ENCODE measurements at places on chromosomes 5 and 9.

DNA sequence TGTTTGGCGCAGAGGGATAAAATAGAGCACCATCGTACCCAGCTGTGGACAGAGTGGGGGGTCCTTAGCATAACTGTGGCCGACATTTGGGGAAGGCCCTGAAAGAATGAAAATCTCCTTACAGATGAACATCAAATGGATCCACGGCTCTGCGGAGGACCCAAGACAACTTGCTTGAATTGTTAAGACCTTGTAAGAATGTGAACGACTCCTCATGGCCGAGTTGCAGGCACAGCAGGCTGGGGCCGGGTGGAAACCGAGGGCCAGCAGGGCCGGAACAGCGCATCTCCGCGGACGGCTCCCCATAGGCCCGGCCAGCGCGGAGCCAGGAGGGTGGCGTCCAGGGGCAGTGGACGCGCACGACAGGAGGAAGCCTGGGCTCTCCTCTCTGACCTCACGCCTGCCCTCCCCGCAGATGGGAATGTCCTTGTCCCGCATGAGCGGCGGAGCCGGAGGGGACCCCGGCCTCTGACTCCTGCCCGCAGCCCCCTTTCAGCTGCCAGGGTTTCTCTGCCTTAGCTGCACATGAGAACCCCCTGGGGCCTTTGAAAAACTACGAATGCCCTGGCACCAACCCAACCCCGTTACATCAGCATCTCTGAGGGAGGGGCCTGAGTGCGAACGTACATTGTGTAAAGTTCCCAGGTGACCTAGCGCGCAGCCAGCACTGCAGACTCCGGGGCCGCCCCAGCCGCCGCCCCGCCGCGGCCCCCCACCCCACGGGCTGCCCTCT lies 36.2 kb upstream of the PTCH1 start:
- no peak overlapping the region for H3K27ac ChIP-seq
- peaks cover 73% of the 10 kb centered on the region for H3K27me3 ChIP-seq
- DNase-seq: no peak
- H3K36me3 ChIP-seq: peaks cover 8% of the 10 kb centered on the region

GRCh38 chr5:132090107-132090506 lies 16.5 kb downstream of the CSF2 start:
- H3K4me1 ChIP-seq: peaks cover 14% of the 10 kb centered on the region
- no peaks in the 10 kb centered on the region for H3K36me3 ChIP-seq
- H3K4me3 ChIP-seq: no peak overlapping the region
- no peak overlapping the region for H3K27ac ChIP-seq

DNA sequence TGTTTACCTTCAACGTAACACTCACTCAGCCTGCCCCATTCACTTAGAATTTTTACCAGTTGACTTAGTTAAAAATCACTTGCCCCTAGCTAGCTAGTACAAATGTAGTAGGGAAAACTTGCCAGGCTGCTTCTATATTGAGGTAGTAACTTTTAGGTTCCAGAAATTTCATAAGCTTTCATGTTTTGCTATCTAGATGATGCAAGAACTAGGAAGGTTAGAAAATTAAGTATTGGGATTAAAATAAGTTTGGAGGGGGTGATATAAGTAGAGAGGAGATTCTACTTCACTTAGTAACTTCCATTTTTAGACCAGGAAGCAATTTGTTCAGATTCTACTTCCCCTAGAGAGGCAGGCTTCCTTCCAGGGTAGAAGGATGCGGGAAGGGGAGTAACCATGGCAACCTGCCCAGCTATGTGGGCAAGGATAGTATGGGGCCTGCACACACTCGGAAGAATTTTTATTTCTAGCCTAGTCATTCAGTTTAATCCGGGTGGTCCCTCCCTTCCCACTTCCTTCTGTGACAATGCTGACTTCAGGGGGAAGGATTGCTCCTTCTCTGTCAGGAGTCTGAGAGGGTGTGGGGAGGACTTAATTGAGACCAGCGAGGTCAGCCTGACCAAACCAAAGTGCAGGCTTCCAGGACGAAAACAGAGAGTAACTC lies 4.2 kb downstream of the DAB2 start:
- no peak overlapping the region for H3K4me3 ChIP-seq
- H3K27ac ChIP-seq: no peak overlapping the region
- no peak for DNase-seq
- H3K27me3 ChIP-seq: peaks cover 19% of the 10 kb centered on the region
- H3K36me3 ChIP-seq: no peaks in the 10 kb centered on the region

DNA sequence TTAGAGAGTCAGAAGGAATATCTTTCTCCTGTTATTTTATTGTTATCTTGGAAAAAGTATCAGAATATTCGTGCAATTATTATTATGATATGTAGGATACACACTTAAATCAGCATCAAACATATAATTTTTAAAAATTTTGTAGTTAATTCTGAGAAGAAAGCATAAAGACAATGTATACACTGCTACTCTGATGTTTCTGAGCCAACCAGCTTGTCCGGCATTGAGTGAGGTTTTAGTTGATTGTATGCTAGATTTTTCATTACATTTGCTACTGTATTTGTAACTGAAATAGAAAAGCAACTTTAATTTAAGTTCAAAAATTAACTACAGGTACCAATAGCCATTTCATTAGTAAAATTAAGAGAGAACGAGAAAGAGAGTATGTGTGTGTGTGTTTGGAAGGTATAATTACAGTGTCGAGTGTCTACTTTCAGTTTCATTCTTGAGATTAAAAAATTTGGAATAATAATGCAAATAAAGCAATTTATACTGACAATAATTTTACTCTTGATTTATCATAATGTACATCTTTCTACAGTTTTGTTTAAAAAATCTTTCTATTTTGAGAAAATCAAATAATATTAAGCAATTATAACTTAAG lies 160.4 kb upstream of the CDH12 start:
- H3K27me3 ChIP-seq: no peaks in the 10 kb centered on the region
- peak overlapping the region; percentile 82 for H3K27ac ChIP-seq
- no peaks in the 10 kb centered on the region for H3K36me3 ChIP-seq
- peaks cover 11% of the 10 kb centered on the region for H3K4me1 ChIP-seq
- DNase-seq: no peak

GRCh38 chr9:90979138-90979551 lies 177.5 kb downstream of the SYK start:
- H3K4me1 ChIP-seq: no peaks in the 10 kb centered on the region
- no peak for DNase-seq
- H3K27ac ChIP-seq: no peak overlapping the region
- no peaks in the 10 kb centered on the region for H3K36me3 ChIP-seq
- no peak overlapping the region for H3K4me3 ChIP-seq
- H3K27me3 ChIP-seq: peaks cover 52% of the 10 kb centered on the region

GRCh38 chr5:132447196-132447595 lies 43.4 kb downstream of the IRF1 start:
- no peaks in the 10 kb centered on the region for H3K27me3 ChIP-seq
- H3K4me1 ChIP-seq: peaks cover 41% of the 10 kb centered on the region
- peaks cover 15% of the 10 kb centered on the region for H3K36me3 ChIP-seq
- no peak overlapping the region for H3K4me3 ChIP-seq
- no peak for DNase-seq

- H3K4me1 ChIP-seq: no peaks in the 10 kb centered on the region
- DNase-seq: no peak
- H3K4me3 ChIP-seq: no peak overlapping the region
- H3K36me3 ChIP-seq: no peaks in the 10 kb centered on the region
Observed at GRCh38 chr9:115143689-115144088, 25.7 kb upstream of the TNC start.

DNA sequence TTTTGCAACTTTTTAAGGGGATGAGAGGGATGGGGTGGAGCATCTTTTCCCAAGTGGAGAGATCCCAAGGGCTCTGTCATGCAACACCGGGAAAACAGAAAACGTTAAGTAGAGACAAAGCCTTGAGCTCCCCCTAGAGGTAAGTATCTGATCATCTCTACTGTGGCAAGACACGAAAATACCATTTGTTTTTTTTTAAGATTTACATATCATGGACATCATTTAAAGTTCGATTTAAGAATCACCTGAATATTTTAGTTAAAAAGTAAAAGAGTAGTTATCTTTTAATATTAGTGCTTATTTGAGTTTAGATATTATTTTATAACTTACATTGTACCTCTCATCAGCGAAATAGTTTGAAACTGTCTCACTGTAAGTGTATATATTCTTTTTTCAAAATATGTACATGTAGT lies 200.4 kb downstream of the LRRC70 start:
- H3K4me3 ChIP-seq: no peak overlapping the region
- no peaks in the 10 kb centered on the region for H3K4me1 ChIP-seq
- DNase-seq: peak; percentile 14
- H3K27ac ChIP-seq: no peak overlapping the region
- H3K27me3 ChIP-seq: no peaks in the 10 kb centered on the region

GRCh38 chr9:85715587-85715986 lies 26.2 kb downstream of the AGTPBP1 start:
- DNase-seq: peak; percentile 42
- H3K27ac ChIP-seq: peak overlapping the region; percentile 93
- peak overlapping the region; percentile 36 for H3K4me3 ChIP-seq
- H3K4me1 ChIP-seq: peaks cover 44% of the 10 kb centered on the region
- H3K36me3 ChIP-seq: no peaks in the 10 kb centered on the region

GRCh38 chr5:135671966-135672365 lies 93.2 kb upstream of the CXCL14 start:
- no peaks in the 10 kb centered on the region for H3K4me1 ChIP-seq
- no peak overlapping the region for H3K27ac ChIP-seq
- no peaks in the 10 kb centered on the region for H3K27me3 ChIP-seq
- no peaks in the 10 kb centered on the region for H3K36me3 ChIP-seq
- H3K4me3 ChIP-seq: no peak overlapping the region

DNA sequence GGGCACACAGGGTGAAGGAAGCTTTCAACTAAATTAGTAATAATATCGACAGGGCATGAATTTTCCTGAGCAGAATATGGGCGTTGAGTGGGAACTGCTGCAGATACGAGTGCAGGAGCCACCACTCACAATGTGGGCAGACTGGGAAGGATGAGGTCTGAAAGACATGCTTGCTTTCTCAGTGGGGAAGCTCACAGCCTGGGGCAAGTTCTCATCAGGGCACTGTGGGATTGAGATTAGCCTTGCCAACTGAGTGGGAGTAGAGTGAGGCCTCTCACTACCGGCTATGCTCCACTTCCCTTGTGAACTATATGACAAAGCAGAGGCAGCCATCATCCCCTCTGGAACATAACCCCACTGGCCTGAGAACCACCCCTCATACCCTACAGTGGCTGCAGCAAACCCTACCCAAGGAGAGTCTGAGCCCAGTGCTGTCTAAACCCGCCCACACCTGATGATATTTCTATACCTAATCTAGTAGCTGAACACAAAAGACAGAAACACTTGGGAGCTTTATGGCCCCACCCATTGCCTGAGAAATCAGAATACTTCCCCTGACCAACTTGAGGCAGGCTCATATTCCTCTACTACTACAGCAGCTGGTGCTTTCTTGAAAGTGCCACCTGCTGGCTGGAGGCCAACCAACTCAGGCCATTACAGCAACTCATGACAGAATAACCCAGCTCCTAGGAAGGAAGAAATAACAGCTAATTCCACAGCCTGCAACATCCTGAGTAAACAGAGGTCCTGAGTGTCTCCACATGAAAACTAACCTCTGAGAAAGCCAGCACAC lies 173.7 kb upstream of the SPEF2 start:
- no peak overlapping the region for H3K27ac ChIP-seq
- H3K4me3 ChIP-seq: no peak overlapping the region
- no peaks in the 10 kb centered on the region for H3K36me3 ChIP-seq
- peaks cover 16% of the 10 kb centered on the region for H3K27me3 ChIP-seq

DNA sequence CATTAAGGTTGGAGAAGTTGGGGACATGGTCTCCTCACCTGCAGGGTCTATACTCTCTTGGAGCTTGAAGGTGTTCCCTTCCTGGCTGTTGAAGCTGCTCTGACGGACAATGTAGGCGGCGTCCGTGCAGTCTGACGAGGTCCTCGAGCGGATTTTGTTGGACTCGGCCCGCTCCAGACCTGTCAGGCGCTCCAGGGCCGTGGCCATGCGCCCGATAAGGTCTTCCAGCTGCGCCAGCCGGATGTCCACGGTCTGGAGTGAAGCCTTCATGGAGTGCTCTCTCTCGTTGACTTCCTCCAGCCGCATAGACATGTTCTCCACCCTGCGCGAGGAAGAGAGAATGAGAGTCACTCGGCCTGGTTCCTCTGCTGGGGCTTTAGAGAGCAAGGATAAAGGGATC lies 122.6 kb upstream of the KLF9 start:
- DNase-seq: no peak
- H3K4me3 ChIP-seq: no peak overlapping the region
- H3K27ac ChIP-seq: no peak overlapping the region
- H3K4me1 ChIP-seq: no peaks in the 10 kb centered on the region
- H3K36me3 ChIP-seq: no peaks in the 10 kb centered on the region

DNA sequence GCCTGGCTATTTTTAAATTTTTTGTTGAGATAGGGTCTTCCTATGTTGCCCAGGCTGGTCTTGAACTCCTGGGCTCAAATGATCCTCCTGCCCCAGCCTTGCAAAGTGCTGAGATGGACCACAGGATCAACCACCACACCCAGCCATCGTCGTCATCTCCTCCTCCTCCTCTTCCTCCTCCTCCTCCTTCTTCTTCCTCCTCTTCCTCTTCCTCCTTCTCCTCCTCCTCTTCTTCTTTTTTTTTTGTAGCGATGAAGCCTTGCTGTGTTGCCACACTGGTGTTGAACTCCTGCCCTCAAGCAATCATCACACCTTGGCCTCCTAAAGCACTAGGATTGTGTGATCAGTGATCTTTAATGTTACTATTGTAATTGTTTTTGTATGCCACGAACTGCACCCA lies 49.4 kb upstream of the ERBIN start:
- H3K27ac ChIP-seq: no peak overlapping the region
- no peaks in the 10 kb centered on the region for H3K36me3 ChIP-seq
- no peak overlapping the region for H3K4me3 ChIP-seq
- H3K4me1 ChIP-seq: peaks cover 3% of the 10 kb centered on the region

GRCh38 chr5:76714751-76715485 lies 1.0 kb upstream of the F2R start:
- H3K27me3 ChIP-seq: peaks cover 58% of the 10 kb centered on the region
- H3K4me1 ChIP-seq: peaks cover 18% of the 10 kb centered on the region
- H3K36me3 ChIP-seq: no peaks in the 10 kb centered on the region
- no peak overlapping the region for H3K27ac ChIP-seq
- no peak for DNase-seq

DNA sequence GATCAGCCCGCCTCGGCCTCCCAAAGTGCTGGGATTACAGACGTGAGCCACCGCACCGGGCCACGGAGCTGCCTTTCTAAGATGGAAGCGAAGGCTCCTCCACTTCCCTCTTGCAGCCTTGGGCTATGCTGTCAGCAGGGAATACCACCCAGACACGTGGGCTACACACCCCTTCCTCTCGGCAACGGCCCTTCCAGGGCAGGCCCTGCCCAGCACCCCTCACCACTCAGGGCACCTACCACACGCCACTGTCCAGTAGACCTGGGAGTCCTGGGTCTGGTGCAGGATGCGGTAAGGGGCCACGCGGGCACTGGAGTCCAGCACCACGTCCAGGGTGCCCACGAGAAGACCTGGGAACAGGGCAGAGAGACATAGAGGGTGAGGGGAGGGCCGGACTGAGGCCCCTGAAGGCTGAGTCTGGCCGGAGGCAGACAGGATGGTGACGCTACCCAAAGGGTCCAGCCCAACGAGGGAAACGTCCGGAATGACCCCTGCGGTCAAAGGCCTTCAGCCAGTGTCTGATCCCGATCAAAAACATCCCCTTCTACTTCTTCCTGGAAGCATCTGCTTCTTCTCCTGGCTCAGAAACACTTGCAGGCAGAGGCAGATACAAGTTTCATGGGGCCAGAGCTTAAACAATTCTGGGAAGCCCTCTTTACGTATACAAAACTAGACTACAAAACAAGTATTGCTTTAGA lies 3.1 kb downstream of the TBC1D9B start:
- H3K27me3 ChIP-seq: no peaks in the 10 kb centered on the region
- H3K27ac ChIP-seq: no peak overlapping the region
- peaks cover 17% of the 10 kb centered on the region for H3K4me1 ChIP-seq
- DNase-seq: no peak
